Activated CD4-positive, alpha-beta T cell treated with anti-CD3 and anti-CD28 coated beads for 1 hour (primary cell): ENCODE measurements at places on chromosomes 5 and 9.

DNA sequence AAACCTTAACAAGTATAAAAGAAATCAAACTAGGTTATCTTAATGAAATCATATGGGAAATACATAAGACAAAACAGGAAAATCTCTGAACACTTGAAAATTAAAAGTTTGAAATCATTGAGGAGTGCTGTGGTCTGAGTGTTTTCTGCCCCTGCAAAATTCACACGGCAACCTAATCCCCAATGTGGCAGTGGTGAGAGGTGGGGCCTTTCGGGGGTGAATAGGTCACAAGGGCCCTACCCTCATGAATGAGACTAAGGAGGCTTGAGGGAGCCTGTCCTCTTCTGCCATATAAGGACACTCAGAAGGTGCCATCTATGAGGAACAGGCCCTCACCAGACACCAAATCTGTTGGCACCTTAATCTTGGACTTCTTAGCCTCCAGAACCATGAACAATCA is 10.7 kb downstream of the CAMSAP1 start:
- no peak for DNase-seq

DNA sequence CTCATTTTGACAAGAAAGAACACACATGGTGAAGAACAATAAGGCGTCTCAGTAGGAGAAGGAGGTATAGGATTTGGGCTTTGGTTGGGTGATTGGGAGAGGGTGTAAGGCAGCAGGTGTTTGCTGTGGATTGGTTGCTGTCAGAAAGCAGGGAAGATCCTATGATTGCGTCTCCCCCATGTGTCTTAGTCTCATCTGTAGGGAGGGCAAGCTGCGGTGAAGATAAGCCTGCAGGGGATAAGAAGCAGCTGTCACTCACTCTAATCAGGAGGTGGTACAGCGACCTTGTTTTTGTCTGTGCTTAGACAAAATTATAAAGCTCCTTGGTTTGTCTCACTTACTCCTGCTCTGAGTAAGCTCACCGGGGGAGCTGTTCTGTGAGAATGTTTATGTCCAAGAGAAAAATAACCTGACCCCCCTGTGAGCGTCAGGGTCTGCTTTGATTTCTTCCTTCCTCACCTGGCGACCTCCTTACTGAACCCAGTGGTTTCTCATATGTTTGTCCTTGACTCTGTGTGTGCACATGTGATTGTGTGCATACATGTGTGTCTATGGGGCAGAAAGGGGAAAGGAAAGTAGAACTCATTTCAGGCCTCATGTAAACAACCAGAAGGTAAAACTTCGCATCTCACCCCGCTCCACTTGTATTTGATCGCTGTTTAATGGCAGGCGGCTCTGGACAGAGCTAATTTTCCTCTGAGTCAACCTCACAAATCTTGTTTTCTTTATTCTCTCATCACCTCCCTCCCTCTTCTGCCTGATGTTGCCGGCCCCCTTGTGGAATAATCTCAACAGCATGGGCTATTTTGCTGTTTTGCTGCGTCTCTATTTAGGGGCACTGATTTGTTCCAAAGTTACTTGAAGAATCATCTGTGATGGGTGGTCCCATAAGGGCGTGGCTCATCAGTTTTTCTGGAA is 105.6 kb downstream of the TENT4A start:
- DNase-seq: no peak

DNA sequence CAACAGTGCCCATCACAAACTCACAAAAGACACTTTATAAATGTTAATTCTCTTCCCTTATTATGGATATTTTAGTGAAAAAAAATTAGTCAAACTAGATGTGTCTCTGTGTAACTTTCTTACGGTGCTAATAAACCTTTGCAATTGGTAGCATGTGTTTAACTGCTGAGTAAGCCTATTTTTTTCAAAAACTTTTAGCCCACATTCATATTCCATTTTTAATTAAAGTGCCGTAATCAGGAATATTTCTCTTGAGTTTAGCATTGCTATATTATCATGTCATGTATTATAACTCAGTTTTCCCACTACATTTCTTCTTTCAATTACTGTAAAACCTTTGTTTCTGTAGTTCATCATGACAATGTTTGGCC is 51.4 kb downstream of the FYB1 start:
- no peak for DNase-seq

- DNase-seq: no peak
These were observed 96.5 kb downstream of the PRRT1B start for GRCh38 chr9:131641618-131642495.

GRCh38 chr5:173618927-173619519 is 2.6 kb upstream of the BOD1 start:
- no peak for DNase-seq
